CD4-positive, alpha-beta T cell (primary cell): ENCODE measurements at places on chromosomes 11 and 22. TPM values are rescaled to one million over a fixed set of nuclear protein-coding genes. Genes with fewer than 3 reads are reported as not detected.

The IGSF22 gene
- total RNA-seq, result 4.0 TPM

The GGT5 gene
- not detected for total RNA-seq

GRCh38 chr11:128575961-128576350, 11.4 kb downstream of the ETS1 start:
- no peak overlapping the region for H3K27ac ChIP-seq
- H3K4me3 ChIP-seq, result no peak overlapping the region
- peaks cover 6% of the 10 kb centered on the region for H3K4me1 ChIP-seq
- H3K36me3 ChIP-seq, result no peaks in the 10 kb centered on the region

The ELMOD1 gene
- not detected for total RNA-seq

The PATE2 gene
- total RNA-seq, result not detected

- H3K4me3 ChIP-seq, result no peak overlapping the region
- no peaks in the 10 kb centered on the region for H3K4me1 ChIP-seq
- no peaks in the 10 kb centered on the region for H3K36me3 ChIP-seq
- no peak for DNase-seq
- no peaks in the 10 kb centered on the region for H3K27me3 ChIP-seq
Measured at GRCh38 chr22:32897400-32897799, 95.9 kb downstream of the TIMP3 start.

The MISFA gene
- total RNA-seq, result not detected

DNA sequence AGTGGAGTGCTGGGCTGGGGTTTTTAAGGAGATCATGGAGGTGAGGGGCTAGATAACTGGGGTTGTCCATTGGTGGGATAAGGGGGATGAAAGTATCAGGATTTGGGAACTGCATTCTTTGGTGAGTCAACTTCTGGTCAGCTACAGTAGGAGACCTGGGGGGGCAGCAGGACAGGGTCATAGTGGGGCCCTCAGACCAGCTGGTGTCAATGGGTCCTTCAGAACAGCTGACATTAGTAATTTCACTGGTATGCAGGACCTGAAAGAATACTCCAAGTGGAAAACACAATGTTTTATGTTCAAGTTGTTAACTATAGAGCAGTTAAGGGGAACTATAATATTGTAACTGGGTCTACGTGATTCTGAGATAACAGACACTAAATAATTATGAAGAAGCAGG, 2.8 kb upstream of the TTC12 start:
- no peak overlapping the region for H3K4me3 ChIP-seq
- no peak for DNase-seq
- peaks cover 30% of the 10 kb centered on the region for H3K4me1 ChIP-seq
- no peaks in the 10 kb centered on the region for H3K27me3 ChIP-seq
- H3K36me3 ChIP-seq, result no peaks in the 10 kb centered on the region
- H3K27ac ChIP-seq, result no peak overlapping the region

DNA sequence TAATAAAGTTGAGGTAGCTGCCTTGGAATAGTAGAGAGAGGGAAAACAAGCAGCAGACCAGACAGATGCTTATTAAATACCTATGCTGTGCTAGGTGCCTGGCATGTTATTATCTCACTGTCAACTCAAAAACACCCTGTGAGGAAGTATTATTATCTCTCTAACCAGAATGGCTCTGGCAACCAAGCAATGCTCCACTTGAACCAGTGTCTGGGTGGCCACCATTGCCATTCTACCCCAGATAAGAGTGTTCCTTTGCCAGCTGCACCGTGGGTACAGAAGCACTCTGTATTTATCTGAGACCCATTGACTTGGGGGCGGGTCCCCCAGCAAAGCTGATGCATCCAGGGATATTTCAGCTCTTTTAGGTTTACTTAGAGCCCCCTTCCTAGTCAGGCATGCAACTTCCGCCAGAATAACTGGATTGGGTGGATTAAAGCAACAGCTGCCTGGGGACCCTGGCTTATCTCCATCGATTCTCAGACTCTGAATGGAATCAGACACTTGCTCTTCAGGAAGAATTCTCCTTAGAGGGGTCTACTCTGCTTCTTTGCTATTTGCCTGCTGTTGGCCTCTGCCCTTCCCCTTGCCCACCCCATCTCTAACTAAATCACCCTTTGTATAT, 49.1 kb downstream of the RCN1 start:
- H3K36me3 ChIP-seq, result no peaks in the 10 kb centered on the region
- no peak for DNase-seq
- H3K4me3 ChIP-seq, result no peak overlapping the region
- no peak overlapping the region for H3K27ac ChIP-seq

GRCh38 chr11:77522215-77522614, 48.3 kb upstream of the PAK1 start:
- H3K27ac ChIP-seq, result no peak overlapping the region
- H3K4me3 ChIP-seq, result no peak overlapping the region
- DNase-seq, result no peak
- H3K27me3 ChIP-seq, result no peaks in the 10 kb centered on the region
- no peaks in the 10 kb centered on the region for H3K36me3 ChIP-seq

The UBQLNL gene
- total RNA-seq, result 0.30 TPM

GRCh38 chr11:7530013-7530640, 16.3 kb downstream of the PPFIBP2 start:
- H3K36me3 ChIP-seq, result no peaks in the 10 kb centered on the region
- no peak overlapping the region for H3K27ac ChIP-seq
- DNase-seq, result no peak
- H3K27me3 ChIP-seq, result no peaks in the 10 kb centered on the region
- no peak overlapping the region for H3K4me3 ChIP-seq

- DNase-seq, result no peak
- no peaks in the 10 kb centered on the region for H3K27me3 ChIP-seq
- H3K27ac ChIP-seq, result no peak overlapping the region
Measured at GRCh38 chr11:32821517-32821916, 8.2 kb upstream of the PRRG4 start.

The ADM2 gene
- 1.6 TPM for total RNA-seq

DNA sequence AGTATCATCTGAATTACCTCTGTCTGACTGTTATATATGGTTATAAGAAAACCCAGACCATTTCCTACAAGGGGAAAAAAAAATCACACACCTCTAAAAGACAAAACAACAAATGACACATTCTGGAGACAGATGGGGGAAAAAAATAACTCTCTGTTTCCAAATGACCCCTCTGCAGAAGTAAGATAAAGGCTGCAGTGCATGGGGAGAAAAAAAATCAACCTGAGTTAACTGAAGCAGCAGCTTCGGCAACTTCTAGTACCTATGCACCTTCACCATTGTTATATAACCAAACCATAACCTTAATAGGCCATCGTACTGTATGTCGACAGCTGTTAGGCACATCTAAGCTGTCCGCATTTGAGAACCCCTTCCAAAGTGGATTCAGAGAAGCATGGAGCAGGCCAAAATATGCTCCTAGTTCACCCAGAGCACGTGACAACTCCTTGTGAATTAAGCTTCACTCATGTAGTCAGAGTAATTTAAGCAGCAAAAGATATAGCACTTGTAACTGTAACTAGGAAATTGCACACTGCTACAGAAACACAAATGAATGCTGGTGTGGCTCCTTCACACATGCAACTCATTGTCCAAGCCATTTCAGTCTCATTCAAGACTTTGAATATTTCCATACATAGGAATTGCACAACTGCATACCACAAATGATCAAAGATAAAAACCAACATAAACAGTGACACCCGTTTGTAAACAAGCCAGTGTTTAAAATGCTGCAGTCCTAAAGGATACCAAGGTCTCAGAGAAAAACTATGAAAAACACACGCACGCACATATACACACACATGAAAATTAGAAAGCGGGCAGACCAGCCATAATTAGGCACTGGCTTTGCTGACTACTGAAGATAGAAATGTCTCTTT, 2.7 kb downstream of the SIK3 start:
- peaks cover 49% of the 10 kb centered on the region for H3K4me1 ChIP-seq
- peaks cover 8% of the 10 kb centered on the region for H3K36me3 ChIP-seq
- H3K27ac ChIP-seq, result peak overlapping the region; percentile 37
- DNase-seq, result peak; percentile 35

DNA sequence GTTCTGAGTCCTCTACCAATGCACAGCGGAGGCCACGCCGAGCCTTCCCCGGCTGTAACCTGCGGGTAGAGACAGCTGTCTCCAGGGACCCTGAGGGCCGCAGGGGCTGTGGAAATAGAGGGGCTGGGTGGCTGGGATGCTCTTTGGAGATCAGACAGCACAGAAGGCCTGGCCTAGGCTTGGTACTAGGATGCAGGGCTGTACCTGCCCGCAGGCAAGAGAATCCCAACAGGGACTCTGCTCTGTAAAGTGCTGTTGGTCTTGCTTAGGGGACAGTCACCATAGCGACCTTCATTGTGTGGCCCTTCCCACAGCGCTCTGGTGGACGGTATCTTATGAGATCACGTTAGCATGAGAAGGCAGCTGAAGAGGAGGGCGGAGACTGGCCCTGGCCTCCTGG, 11.3 kb upstream of the KCNJ5 start:
- no peak overlapping the region for H3K4me3 ChIP-seq
- H3K27ac ChIP-seq, result no peak overlapping the region
- H3K4me1 ChIP-seq, result no peaks in the 10 kb centered on the region
- H3K36me3 ChIP-seq, result no peaks in the 10 kb centered on the region
- no peak for DNase-seq
- peaks cover 9% of the 10 kb centered on the region for H3K27me3 ChIP-seq

DNA sequence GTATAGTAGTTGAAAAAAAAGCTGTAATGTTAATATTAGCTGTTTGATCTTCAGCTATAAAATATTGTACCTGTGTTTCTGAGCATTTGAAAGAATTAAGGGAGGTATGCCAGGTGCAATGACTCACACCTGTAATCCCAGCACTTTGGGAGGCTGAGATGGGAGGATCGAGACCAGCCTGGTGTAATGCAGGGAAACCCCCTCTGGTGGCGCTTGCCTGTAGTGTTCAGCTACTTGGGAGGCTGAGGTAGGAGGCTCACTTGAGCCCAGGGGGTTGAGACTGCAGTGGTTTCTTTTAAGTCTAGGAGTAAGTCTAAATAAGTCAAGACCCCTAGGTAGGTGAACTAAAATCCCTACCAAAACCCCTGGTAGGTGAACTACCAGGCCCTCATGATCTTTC, 37.1 kb downstream of the TAF1D start:
- no peak for DNase-seq
- H3K36me3 ChIP-seq, result peaks cover 39% of the 10 kb centered on the region
- H3K4me1 ChIP-seq, result no peaks in the 10 kb centered on the region

GRCh38 chr11:44789496-44789895, 62.7 kb downstream of the TSPAN18 start:
- DNase-seq, result no peak
- H3K36me3 ChIP-seq, result no peaks in the 10 kb centered on the region
- no peak overlapping the region for H3K4me3 ChIP-seq
- H3K4me1 ChIP-seq, result peaks cover 18% of the 10 kb centered on the region
- no peak overlapping the region for H3K27ac ChIP-seq

The CCDC15 gene
- total RNA-seq, result 1.1 TPM

DNA sequence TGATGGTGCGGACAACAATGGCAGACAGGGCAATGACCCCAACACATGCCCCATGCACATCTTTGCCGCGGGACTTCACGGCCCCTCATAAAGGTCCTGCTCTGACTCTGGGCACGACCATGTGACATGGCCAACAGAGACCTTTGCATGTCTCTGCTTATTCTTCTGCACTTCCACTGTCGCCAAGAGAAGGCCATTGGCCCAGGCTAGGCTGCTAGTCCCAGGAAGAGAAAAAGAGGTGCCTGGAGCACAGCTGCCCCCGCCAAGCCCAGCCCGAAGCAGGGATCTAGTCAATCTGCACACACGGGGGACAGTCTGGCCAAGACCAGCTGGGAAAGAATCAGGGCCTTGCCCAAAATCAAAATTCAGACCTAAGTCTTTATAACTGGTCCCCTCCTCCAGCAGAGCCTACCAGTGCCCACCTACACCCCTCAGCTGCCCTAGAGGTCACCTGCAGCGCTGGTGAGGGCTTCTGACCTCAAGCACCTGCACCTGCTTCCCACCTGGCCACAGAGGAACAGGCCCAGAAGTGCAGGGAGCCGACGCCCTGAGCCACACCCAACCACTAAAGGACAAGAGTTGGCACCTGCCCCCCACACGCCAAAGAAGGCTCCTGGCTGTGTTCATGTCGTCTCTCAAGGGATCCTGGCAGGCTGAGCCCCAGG, 8.1 kb downstream of the SULT4A1 start:
- no peak overlapping the region for H3K27ac ChIP-seq
- no peaks in the 10 kb centered on the region for H3K4me1 ChIP-seq
- no peaks in the 10 kb centered on the region for H3K36me3 ChIP-seq
- DNase-seq, result no peak
- peaks cover 16% of the 10 kb centered on the region for H3K27me3 ChIP-seq
